Activated gamma-delta T cell treated with anti-CD3 and anti-CD28 coated beads, Interleukin-2, amount 50 U/mL, for 16 hours (primary cell): ENCODE measurements at places on chromosomes 5 and 9.

- no peak for DNase-seq
Measured at GRCh38 chr5:82519558-82519957, 241.4 kb upstream of the RPS23 start.

DNA sequence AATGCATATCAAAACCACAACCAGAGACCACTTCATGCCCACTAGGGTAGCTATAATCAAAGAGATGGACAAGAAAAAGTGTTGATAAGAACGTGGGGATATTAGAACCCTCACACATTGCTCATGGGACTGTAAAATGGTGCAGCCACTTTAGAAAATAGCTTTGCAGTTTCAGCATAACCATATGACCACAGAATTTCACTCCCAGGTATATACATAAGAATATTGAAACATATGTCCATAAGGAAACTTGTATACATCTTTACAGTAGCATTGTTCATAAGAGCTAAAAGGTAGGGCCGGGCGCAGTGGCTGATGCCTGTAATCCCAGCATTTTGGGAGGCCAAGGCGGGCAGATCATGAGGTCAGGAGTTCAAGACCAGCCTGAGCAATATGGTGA is 56.4 kb downstream of the S1PR3 start:
- no peak for DNase-seq

- DNase-seq: no peak
Measured at GRCh38 chr5:103847060-103847459, 284.5 kb upstream of the NUDT12 start.

DNA sequence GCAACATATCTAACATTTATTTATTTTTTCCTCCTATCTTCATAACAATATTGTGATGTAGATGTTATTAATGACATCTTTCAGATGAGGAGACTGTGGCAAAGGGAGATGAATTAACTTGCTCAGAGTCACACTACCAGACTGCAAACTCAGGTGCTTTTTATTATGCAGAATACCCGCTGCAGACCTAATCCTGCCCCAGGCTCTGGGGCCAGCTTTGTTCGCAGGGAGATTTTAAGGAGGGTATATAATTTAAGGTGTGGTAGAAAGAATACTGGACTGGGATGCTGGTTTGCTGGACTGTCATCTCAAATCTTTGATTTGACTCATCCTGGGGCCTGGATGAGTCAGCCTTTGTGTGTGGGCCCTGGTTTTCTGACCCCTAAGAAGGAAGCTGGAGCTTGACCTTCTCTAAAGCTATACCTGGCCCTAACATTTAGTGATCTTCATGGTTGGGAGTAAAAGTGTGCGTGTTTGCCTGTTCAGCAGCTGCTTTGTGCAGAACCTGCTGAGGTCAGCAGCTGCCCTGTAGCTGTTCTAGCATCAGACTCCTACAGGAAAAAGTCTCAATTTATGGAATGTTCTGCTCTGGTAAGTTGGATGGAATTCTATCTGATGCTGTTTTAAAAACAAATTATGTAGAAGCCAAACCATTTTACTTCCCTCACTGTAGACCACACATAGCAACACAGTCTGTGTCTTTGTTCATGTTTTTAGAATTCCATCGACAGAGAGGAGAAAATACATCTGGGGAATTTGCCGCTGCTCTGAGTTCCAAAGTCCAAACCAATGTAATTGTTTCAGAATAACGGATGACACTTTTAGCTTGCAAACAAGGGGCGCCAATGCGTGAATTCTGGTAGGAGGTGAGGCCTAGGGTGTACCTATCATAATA is 4.5 kb downstream of the SLC36A1 start:
- DNase-seq: no peak

GRCh38 chr9:112839331-112839730 is 51.3 kb downstream of the SLC46A2 start:
- DNase-seq: no peak

GRCh38 chr9:85258823-85259370 is 482.9 kb downstream of the AGTPBP1 start:
- no peak for DNase-seq
